Smooth muscle cell of the brain vasculature (primary cell): ENCODE measurements at places on chromosomes 11 and 22.

DNA sequence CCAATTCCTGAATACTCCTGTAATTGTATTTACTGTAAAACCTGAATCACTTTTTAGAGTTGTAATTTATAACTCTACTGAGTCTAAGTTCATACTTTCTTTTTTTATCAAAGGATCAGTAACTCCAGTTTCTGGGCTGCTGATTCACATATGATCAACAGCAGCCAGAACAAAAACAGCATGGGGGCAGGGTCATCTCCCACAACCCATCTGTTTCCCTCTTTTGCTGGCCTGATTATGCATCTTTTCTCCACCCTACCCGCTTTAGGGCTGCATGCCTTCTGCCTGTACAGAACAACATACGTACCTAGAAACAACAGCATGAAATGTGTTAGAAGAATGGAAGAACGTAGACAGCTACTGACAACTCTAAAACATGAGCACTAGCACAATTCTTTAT is 76.0 kb downstream of the MRTFA start:
- DNase-seq = peak; percentile 4

DNA sequence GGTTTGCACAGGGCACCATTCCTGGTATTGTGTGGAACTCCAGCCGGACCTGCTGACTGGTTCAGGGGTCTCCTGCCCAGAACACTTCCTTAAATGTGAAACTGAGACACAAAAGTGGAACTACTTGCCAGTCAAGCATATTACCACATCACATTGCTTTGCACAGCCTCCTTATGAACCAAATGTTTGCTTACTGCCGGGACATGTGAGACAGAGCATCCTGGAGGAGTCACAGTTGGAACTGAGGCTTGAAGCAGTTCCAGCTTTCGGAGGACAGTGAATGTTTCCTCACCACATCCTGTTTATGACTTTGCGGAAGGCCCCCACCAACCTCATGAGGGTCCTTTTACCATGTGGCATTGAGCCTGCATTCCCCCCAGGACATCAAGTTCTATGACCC is 105.8 kb upstream of the ARHGAP42 start:
- DNase-seq = no peak

GRCh38 chr11:14972581-14973495 is 687 bp upstream of the CALCA start:
- DNase-seq = no peak

DNA sequence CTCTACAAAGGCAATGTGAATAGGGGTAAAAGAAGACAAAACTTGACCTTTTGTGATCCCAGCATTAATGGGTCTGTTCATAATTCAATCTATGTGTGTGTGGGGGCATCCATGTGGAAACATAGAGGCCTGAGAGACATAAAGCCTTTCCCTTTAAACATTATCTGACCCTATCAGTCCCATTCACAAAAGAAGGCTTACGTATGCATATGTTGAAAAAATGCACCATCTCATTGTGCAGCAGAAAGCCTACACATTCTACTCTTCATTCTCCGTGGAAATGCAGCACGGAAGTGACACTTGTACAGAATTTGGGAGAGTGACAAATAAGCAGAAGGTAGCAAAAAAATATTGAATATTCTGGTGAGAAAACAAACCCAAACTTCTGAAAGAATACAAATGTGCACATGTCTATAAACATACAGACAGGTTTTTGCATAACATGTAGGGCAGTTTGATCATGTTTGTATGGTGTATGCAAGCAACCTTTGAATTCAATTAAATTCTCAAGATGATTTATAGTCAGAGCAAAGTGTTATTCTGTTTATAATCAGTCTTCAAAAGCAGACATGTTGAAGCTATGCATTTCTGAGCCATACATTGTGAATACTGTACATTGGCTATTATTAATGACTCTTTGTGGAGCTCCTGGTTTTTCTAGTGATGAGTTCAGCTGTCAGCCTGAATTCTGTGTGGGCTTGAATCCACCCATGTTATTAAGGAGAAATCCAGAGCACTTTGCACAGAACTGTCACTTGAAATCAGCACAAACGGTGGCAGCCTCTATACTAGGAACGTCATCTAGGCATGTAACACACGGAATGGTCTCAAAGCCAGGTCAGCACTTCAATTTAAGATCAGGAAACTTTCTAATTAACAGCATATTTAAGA is 236.8 kb downstream of the DCDC1 start:
- no peak for DNase-seq

DNA sequence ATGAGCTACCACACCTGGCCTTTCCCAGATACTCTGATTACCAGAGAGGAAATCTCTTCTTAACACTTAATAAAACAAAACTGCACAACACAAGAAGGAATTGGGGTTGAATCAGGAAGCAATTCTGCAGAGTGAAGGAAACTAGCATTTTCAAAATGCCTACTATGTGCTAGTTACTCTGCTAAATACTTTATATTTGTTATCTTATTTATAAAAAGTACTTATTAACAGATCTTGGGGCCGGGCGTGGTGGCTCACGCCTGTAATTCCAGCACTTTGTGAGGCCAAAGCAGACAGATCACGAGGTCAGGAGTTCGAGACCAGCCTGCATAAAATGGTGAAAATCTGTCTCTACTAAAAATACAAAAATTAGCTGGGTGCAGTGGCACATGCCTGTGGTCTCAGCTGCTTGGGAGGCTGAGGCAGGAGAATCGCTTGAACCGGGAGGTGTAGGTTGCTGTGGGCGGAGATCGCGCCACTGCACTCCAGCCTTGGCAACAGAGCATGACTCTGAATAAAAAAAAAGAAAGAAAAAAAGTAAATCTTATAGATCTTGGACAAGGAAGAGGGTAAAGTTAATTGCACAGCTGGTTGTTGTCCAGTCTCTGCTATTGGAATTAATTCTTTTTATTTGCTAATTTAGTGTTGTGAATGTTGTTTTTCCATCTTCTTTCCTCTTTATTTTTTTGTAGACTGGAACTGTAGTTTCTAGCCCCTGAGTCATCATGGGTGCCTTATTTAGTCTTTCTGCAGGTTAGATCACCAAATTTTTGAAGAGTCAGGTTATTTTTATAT is 22.1 kb downstream of the TMEM135 start:
- no peak for DNase-seq

DNA sequence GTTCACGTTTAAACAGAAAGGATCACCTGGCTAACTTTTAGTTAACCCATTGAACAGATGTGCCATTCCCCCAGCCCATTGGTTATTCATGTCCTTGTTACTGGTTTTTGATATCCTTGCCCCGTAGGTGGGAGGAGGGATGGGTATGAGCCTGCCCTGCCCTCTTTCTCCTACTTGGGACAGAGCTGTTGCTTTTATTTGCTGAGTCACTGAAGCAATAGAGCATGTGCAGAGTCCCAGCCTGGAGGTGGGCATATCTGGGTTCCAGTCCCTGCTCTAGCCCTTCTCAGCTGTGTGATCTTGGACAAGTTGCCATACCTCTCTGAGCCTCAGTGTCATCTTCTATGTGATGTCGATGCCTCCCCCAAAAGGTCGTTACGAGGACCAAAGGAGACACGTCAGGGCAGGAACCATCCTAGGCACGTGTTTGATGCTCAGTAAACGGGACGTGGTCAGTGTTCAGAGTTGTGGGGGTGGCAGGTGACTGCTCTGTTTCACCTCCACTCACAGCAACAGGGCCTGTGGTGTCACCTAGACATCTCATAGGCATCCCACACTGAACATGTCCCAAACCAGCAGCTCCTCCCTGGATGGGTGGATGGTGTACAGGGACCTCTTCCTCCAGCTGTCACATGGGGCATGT is 61.0 kb downstream of the BMAL1 start:
- DNase-seq = no peak

- no peak for DNase-seq
Measured at GRCh38 chr22:36386900-36387708, 663 bp downstream of the MYH9 start.

DNA sequence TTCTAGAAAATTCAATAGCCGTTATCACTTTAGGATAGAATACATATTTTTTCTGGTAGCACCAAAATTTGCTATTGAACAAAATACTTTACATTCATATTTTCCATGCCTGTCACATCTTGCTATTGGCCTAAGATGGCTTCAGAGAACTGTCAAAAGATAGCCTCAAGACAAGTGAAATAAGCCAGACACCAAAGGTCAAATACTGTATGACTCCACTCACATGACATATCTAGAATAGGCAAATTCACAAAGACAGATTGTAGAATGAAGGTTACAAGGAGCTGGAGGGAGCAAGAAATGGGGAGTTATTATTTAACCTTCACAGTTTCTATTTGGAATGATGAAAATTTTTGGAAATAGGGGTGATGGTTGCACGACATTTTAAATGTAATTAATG is 223.7 kb upstream of the ZC3H12C start:
- DNase-seq = no peak

DNA sequence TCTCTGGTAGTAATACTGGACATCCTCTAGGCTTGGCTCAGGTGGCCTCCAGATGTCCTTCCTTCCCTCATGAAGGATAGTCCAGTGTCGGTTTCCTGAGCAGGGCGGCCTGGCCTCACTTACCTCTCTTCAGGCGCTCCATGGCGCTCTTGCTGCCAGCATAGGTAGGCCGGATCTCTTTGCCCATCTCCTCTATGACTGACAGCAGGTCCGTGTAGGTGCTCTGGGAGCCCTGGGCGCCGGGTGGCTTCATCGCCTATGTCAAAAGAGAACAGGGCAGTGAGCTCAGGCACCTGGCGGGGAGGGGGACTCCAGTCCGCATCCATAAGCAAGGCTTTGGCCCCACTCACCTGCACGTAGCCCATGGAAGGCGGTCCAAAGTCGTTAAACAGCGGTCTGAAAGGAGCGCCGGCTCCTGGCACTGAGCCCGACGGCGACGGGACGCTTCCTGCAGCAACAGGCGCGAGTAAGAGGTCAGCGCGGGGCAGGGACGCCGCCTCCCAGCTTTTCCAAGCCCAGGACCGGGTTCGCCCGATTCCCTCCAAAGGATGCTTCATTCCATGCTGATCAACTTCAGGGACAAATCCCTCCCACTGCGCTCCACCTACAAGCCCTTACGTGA is 609 bp downstream of the CDK2AP2 start:
- DNase-seq = no peak

DNA sequence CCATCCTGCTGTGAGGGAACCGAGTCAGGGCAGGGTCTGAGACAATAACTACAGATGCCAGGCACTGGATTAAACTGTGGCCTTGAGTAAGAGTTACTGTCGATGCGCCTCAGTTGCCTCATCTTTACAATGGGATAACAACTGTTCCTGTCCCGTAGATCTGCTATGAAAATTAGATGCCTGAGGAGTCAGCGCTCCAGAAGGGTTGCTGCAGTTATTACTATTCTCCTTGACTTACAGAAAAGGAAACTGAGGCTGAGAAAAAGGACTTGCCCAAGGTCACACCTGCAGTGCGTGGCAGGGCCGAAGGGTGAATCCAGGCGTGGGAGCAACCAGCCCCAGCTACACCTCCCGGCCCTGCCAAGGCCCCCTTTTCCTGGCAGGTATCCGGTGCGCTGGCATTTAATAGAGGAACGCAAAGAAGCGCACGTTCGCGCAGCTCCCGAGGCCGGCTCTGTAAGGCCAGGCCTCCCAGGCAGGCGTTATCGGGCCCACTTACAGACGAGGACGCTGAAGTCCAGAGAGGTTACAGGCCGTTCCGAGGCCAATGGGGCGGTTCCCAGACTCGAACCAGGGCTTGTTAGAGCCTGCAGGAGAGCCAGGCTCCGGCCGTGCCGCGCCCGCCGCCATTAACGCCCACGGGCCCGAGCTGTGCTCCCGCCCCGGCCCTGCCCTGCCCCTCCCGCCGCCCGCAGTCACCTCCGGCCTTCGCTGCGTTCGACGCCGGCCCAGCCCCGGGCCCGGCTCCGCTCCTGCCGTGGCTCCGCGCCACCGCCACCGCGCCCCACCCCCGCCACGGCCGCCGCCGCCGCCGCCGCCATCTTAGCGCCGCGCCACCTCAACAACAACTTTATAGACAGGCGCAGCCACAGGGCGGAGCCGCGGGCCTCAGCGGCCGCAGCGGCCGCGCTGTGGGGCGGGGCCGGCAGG is at the start of gene C11orf68:
C11orf68 (minus strand) TSS at position 852 of the 930 bp plus-strand sequence; CDS start at position 821, 31 bp downstream.
- DNase-seq = no peak

DNA sequence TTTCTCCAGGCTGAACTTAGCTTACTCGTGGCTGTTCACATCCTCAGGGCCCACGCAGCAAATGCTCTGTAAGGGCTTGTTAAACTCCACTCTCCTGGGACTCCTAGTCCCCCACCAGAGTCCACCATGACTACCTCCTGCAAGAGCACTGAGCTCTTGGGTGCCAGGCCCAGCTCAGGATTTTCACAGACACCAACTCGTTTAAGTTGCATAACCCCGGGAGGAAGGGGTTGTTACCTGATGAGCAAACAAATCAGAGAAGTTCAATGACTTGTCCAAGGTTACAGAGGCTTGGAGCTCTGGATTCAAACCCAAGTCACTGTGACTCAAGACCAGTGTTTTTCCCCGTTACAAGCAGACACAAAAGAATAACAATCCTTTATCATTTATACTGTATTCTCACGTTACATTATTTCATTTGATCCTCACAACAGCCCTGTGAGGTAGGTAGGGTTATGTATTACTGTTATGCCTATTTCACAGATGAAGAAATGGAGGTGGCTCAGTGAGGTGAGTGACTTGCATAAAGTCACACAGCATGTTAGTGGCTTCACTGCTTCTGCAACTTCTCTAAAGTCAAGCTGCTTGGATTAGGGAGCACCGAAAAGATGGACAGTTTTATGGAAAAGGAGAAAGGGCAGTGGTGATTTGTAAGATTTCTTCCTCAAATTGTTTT is 17.4 kb downstream of the KCTD21 start:
- no peak for DNase-seq

- DNase-seq = no peak
Measured at GRCh38 chr11:6812390-6813005, 13.0 kb upstream of the OR6A2 start.

- DNase-seq = no peak
Measured at GRCh38 chr11:20881328-20882079, 212.1 kb downstream of the NELL1 start.

GRCh38 chr11:17036666-17037658 is 22.7 kb upstream of the PLEKHA7 start:
- DNase-seq = no peak

GRCh38 chr22:38860283-38861169 is 11.5 kb downstream of the CBX6 start:
- DNase-seq = no peak

- DNase-seq = no peak
Measured at GRCh38 chr22:30701872-30702271, 7.2 kb downstream of the OSBP2 start.

DNA sequence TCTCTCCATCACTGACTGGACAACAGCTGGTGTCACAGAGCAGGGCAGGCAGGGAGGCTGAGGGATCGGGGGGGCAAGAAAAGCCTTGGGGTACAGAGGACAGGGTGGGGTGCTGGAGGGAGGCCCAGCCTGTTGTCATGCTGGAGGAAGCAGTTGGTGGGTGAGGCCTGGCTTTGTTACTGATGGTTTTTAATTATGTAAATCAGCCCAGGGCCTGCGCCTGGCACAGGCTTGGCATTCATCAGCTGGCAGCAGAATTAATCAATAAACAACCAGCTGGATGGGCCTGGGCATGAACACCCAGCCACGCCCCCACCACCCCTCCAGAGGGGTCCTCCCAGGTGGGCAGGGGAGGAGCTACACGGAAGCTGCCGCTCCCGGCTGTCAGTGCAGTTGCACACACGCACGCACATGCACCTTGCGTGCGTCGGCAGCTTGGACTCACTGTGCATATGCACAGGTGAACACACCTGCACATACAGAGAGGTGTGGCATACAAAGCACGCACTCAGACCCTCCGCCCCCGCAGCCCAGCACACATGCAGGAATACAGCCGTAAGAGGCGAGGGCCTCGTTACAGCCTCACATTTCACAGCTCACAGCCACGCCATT is 21.3 kb upstream of the ELFN2 start:
- no peak for DNase-seq
